ENCODE measurements at places on chromosomes 12 and 14.

DNA sequence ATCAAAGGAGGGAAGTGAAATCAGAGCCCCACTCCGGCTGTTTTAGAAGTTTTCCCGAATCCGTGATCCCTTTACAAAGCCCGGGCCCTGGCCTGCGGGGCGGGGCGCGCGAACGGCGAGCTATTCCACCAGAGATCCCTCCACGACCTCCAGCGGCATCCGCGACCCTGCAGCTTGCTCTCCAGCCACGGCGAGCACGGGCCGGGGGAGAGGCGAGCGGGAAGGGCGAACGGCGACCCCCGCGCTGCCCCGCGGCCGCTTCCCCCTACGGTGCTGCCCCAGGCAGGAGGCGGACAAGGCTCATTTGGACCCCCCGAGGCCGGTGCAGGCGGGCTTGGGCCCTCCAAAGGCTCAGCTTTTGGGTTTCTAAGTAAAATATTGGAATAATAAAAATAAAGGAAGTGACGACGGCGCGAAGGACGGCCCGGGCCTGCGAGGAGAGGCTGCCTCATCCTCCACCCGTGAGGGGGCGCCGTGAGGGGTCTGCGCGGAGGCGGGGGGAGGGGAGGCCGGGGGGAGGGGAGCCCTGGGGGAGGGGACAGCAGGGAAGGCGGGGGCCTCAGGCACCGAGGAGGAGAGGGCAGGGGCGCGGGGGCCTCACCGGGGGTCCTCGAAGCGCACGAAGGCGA is 613 bp downstream of the SRSF9 start:
- no peak for DNase-seq

GRCh38 chr14:20387576-20387975 is 25.7 kb downstream of the TEP1 start:
- DNase-seq: no peak

DNA sequence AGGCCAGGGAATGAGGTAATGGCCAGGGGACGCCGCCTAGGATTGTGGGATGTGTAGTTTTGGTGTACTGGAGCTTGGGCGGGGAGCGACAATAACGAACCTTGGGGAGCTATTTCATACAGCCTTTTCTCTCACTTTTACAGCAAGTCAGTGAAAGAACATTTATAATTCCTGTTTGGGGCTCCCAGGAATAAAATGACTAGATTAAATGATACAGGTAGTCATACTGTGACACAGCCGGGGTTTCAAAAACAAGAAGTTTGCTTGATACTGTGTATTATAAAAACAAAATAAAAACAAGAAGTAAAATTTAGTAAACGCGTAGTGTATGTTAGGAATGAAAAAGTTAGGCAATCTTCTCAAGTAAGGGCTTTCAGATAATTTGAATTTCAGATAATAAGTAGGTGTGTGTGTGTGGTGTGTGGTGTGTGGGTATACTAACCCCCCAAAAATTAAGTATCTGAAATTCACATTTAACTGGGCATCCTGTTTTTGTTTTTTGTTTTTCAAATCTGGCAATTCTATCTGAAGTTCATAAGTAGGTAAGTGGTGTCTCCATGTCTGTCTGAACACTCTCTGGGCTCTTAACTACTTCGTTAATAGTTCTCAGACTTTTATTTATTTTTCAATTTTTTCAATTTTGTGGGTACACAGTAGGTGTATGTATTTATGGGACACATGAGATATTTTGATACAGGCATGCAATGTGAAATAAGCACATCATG is 458 bp upstream of the DCTN2 start:
- DNase-seq: no peak

- DNase-seq: peak; percentile 71
Measured at GRCh38 chr12:51926718-51927117, 19.4 kb downstream of the ACVRL1 start.

GRCh38 chr12:7042842-7043241 is 17.7 kb upstream of the C1S start:
- DNase-seq: no peak

GRCh38 chr14:52650774-52651173 is 44.6 kb downstream of the ERO1A start:
- DNase-seq: no peak

DNA sequence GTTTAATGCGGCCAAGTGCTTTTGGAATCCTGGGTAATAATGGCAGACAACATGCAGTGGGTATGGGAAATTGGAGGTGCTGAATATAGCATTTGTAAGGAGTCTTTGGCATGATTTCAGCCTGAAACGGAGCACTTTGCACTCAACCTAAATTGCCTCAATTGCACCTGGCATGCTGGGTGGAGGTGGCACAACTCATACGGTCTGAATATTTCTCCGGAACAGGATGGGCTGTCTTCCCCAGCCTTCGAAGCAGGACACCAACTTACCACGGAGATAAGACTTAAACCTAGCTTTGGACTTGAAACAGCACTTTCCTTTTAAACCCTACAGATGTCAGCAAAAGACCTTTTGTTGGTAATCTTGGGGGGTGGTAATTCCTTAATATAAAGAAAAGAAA is 153.7 kb upstream of the SRRM4 start:
- no peak for DNase-seq

GRCh38 chr12:19771858-19772257 is 332.6 kb downstream of the AEBP2 start:
- no peak for DNase-seq

DNA sequence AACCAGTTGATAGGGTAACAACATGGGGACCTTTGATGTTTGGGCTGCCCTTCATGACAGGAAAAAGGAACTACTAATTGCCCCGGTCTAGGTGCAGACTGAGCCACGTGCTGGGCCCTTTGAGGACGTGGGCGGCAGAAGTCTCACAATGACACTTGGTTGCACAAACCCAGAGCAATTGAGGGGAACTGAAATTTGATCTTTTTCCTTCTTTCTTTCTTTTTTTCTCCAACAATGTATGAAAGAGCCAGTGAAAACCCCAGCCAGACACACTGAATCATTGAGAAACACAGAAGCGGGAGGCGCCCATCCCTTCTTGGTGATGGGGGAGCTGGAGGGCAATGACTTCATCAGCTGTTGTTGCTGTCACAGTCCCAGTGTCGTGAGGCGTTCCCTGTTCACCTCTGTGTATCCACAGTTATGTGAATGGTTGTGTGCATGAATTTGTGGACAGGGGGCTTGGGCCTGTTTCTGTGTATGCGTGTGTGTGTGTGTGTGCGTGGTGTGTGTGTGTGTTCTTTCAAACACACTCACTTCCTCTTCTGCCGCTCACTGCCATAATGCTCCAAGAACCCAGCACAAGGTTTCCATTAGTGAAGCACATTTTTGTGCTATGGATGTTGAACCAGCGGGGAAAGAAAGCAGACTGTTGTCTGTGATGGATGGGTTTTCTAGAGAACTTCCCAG is 137.5 kb upstream of the CCND2 start:
- peak; percentile 83 for DNase-seq

DNA sequence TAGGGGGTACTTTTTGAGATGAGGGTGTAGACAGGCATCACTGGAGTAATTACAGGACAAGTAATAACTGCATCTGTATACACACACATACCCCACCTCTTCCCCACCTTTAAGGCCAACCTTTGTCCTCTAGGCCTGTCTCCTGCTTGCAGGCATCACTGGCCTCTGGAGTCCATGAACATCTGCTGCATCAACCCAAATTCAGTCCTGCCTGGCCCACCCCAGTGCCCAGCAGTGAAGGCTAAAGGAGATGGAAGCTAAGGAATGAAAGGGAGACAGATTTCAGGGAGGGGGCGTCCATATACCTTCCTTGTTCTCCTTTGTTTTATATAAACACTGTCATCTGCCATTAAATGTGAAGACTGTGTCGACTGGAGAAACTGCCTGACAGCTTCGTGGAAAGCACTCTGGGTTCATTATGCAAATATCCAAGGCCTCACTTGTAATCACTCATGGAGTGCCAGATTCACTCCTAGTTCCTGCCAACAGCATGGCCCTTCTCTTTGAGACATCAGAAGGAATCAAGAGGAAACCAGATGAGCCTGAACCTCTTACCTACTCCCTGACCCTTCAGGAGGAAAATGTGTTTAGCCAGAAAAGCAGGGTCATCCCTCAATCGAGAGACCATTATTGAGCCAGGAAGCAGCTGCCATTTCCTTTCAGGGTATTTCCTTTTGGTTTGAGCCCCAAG is 64.4 kb downstream of the SERPINA3 start:
- peak; percentile 9 for DNase-seq

- DNase-seq: no peak
Measured at GRCh38 chr12:114902665-114903064, 218.7 kb upstream of the TBX3 start.

GRCh38 chr14:104601786-104602185 is 2.8 kb downstream of the TMEM179 start:
- DNase-seq: no peak

DNA sequence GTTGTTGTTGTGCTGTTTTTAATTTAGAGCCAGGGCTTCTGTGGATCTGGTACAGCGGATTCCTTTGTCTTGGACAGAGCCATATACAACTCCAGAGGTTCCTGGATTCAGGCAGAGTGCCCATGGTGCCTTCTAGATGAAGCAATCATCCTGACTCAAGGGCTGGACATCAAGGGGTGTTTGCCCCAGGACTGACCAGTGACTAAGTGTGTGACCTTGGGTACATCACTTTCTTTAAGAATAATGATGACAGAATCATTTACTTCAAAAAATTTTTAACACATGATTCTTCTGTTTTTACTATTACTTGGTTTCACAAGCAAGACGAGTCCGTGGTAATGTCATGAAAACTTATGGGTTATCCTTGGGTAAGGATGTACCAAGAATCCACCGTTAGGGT is 397.3 kb downstream of the ZFP36L1 start:
- no peak for DNase-seq

- DNase-seq: no peak
Measured at GRCh38 chr14:104598039-104598909, 6.3 kb downstream of the TMEM179 start.

DNA sequence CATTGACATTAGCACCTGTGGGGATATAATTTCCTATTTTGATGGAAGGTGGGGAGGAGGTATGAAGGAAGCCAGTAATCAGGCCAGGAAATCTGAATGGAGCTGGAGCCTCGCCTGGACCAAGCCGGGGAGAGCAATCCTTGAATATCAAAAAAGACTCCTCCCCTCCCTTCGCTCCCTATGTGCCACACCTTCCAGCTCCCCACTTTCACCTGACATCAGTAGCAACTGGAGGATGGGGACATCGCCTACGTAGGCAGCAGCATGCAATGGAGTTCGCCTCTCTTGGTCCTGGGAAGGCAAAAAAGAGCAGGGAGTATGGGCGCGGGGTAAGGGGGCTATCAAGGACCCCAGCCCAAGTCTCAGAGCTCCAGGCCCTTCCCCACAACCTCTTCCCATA is 1.1 kb downstream of the ANKRD52 start:
- DNase-seq: no peak

GRCh38 chr14:102965282-102965681 is 42.8 kb downstream of the AMN start:
- no peak for DNase-seq

- no peak for DNase-seq
Measured at GRCh38 chr12:65899241-65899640, 75.0 kb downstream of the HMGA2 start.

GRCh38 chr14:75182821-75183220 is 6.4 kb upstream of the TMED10 start:
- DNase-seq: no peak

GRCh38 chr12:63206909-63207308 is 55.9 kb upstream of the AVPR1A start:
- no peak for DNase-seq

DNA sequence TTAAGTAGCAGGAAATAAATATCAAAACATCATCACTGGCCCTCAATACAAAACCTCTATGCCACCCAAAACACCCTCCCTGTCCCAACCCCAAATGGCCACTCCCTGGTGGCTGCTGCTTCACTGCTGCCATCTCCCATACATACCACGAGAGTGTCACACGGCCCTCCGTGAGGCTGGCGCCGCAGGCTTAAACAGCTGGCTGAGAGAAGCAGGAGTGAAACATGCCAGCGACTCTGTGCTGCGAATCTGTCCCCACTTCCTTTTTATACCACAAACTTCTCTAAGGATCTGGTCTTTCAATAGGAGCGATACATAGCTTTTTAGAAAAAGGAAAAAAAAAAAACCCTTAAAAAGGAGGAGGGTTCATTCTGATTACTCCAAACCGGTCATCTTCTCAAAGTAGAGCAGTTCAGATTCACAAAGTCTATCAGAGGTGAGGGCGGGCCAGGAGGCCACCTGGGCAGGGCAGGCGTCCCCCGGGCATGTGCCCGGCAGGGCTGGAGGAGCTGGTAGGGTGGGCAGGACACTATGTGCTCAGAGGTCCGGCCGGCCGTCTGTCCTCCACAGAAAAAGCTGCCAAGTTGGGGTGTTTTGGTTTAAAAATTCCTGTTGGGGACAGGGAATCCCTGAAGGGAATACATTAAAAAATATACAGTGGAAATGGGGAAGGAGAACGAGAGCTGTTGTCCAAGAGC is 26.5 kb downstream of the MAX start:
- no peak for DNase-seq

- DNase-seq: no peak
Measured at GRCh38 chr12:124361996-124362395, 67.1 kb downstream of the RFLNA start.

DNA sequence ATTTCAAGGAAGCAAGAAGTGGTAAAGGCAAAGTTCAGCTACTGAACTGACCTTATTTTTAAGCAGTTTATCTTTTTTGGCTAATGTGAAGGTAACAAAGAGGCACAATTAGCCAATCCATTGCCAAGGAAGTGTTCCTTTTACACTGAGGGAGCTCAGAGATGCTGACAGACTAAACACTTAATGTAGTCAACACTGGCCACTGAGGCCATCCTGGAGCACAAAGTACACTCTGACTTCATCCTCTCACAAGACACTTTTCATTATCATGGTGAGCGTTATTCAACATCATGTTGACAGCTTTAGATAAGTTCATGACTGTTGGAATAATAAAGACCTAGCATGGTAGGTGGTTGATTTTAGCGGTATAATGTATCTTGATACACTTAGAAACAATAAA is 89.9 kb downstream of the ADAMTS20 start:
- DNase-seq: no peak

DNA sequence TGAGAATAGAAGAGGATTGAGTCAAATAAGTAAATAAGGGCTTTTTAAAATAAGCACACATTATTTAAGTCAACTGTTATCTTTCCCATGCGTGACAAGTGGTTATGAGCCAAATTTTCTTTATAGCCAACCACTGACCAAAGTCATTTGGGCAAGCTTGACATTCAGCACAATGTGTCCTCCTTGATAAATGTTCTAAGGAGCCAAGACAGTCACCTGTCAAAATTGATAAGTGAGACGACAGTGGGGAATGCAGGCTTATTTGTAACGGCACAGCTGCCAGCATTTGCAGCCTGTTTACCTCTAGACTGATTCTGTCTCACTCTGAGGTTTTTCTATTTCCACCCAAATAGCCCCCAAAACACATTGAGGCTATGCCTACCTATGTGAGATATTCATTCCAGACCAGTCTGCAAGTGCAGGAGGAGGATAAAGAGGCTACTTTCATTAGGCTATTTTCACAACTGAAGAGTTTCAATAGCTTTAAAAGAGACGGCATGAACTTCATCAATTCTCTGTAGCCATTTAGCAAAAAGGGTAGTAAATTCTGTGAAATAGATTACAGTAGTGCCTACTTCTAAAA is 339.5 kb downstream of the PDZRN4 start:
- no peak for DNase-seq

DNA sequence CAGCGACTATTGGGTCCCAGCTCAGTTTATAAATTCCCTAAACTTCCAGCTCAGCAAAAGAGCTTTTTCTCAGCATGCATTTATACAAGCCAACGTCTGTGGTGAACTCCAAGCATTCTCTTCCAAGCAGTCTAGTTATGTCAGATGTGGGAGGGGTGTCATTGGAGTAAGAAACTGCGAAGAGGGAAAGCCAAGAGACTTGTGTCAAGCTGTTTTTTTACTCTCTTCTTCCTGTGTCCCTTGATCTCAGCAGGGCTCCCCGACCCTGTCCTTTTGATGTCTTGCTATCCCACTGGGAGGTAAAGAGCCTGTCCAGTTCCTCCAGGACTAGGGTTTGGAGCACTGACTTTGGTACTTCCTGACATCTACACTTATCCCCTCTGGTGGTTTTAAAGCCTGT is 69.0 kb downstream of the PPM1H start:
- DNase-seq: no peak

All from activated CD8-positive, alpha-beta memory T cell treated with anti-CD3 and anti-CD28 coated beads for 24 hours (primary cell).